ENCODE measurements at places on chromosomes 7 and 10. TPM values are rescaled to one million over a fixed set of nuclear protein-coding genes. Genes with fewer than 3 reads are reported as not detected.

The DENND2A gene
- total RNA-seq, result not detected

The ADGRA1 gene
- total RNA-seq, result not detected

The PRF1 gene
- 94.8 TPM for total RNA-seq

The MRC1 gene
- 1.4 TPM for total RNA-seq

The ANKRD30A gene
- total RNA-seq, result not detected

GRCh38 chr7:66167773-66168387 lies 37.3 kb upstream of the TPST1 start:
- no peaks in the 10 kb centered on the region for H3K27me3 ChIP-seq
- no peak overlapping the region for H3K4me3 ChIP-seq
- no peaks in the 10 kb centered on the region for H3K4me1 ChIP-seq
- no peak for DNase-seq

- no peaks in the 10 kb centered on the region for H3K27me3 ChIP-seq
- DNase-seq, result no peak
- H3K36me3 ChIP-seq, result no peaks in the 10 kb centered on the region
- no peaks in the 10 kb centered on the region for H3K4me1 ChIP-seq
- no peak overlapping the region for H3K27ac ChIP-seq
Measured at GRCh38 chr7:127782654-127783559, 130.9 kb downstream of the SND1 start.

GRCh38 chr7:71829515-71829914 lies 582.6 kb downstream of the CALN1 start:
- H3K27ac ChIP-seq, result no peak overlapping the region
- no peaks in the 10 kb centered on the region for H3K27me3 ChIP-seq
- no peak for DNase-seq
- H3K36me3 ChIP-seq, result no peaks in the 10 kb centered on the region
- H3K4me1 ChIP-seq, result no peaks in the 10 kb centered on the region

DNA sequence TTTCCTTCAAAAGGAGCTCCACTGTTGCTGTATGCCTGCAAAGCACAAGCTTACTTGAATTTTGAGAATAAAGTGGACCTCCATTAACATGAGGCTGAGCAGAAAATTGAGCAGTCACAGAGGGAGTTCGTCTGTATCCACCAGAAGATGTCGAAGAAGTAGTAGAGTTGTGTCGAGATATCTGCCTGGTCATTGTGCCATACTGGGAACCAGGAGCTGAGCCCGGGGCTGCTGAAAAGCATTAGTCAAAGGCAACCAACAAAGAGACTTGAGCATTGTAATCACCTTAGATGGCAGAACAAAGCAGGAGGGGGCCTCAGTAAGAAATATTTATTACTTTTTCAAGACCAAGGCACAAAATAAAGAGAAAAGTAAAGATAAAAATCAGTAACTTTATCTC lies 61.5 kb downstream of the PDSS1 start:
- DNase-seq, result no peak
- no peaks in the 10 kb centered on the region for H3K4me1 ChIP-seq
- peaks cover 5% of the 10 kb centered on the region for H3K36me3 ChIP-seq
- no peak overlapping the region for H3K27ac ChIP-seq
- no peak overlapping the region for H3K4me3 ChIP-seq

- H3K27me3 ChIP-seq, result no peaks in the 10 kb centered on the region
- no peak overlapping the region for H3K4me3 ChIP-seq
- no peak for DNase-seq
- H3K27ac ChIP-seq, result no peak overlapping the region
- no peaks in the 10 kb centered on the region for H3K36me3 ChIP-seq
Measured at GRCh38 chr7:14687241-14687640, 215.3 kb downstream of the DGKB start.

All from CD8-positive, alpha-beta memory T cell (primary cell).